T-helper 2 cell treated with Interferon-gamma antibody and Interleukin-4, amounts not matched to agents 5 μg/mL and 100 μg/mL, for 36 hours (primary cell): ENCODE measurements at places on chromosomes 7 and 10.

GRCh38 chr10:93775356-93775755, 17.6 kb downstream of the LGI1 start:
- DNase-seq = no peak

- no peak for DNase-seq
These were observed 30.1 kb downstream of the PDZD8 start for GRCh38 chr10:117345143-117345542.

DNA sequence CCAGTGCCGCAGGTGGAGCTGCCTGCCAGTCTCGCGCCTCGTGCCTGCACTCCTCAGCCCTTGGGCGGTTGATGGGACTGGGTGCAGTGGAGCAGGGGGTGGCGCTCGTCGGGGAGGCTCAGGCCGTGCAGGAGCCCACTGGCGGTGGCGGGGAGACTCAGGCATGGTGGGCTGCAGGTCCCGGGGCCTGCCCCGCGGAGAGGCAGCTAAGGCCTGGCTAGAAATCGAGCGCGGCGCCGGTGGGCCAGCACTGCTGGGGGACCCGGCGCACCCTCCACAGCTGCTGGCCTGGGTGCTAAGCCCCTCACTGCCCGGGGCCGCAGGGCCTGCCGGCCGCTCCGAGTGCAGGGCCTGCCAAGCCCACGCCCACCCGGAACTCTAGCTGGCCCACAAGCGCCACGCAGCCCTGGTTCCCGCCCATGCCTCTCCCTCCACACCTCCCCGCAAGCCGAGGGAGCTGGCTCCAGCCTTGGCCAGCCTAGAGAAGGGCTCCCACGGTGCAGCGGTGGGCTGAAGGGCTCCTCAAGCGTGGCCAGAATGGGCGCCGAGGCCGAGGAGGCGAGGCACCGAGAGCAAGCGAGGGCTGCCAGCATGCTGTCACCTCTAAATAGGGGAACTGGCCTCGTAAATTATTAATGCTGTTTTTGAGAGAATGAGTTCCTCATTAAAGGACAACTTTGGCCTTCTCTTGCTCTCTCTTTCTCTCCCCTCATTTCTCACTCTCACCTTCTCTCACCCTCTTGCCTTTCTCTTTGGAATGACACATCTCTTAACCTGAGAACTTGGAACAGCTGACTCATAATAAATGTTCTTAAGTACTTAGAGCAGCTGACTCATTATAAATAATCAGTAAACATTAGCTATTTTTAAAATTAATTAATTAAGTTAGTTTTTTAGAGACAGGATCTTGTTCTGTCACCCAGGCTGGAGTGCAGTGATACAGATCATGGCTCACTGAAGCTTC, 4.9 kb downstream of the ACADSB start:
- no peak for DNase-seq

DNA sequence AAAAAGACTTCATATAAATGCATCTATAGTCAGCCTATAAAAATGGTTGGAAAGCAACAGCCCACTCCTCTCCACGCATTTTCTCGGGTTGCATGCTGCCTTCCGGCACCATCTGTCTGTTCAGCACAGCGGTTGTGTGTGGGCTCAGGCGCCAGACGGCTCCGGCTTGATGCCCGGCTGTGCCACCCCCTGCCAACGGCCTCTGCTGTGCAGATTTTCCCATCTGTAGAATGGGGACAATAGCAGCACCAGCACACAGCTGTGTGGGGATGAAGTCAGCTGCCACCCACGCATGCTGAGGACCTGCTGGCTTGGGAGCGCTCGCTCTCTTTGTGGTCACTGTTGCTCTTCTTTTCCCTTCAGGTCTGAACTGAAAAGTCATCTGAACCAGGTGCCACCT, 19.5 kb downstream of the PRKAG2 start:
- no peak for DNase-seq

GRCh38 chr10:56351909-56352630, 9.0 kb downstream of the ZWINT start:
- DNase-seq = no peak

DNA sequence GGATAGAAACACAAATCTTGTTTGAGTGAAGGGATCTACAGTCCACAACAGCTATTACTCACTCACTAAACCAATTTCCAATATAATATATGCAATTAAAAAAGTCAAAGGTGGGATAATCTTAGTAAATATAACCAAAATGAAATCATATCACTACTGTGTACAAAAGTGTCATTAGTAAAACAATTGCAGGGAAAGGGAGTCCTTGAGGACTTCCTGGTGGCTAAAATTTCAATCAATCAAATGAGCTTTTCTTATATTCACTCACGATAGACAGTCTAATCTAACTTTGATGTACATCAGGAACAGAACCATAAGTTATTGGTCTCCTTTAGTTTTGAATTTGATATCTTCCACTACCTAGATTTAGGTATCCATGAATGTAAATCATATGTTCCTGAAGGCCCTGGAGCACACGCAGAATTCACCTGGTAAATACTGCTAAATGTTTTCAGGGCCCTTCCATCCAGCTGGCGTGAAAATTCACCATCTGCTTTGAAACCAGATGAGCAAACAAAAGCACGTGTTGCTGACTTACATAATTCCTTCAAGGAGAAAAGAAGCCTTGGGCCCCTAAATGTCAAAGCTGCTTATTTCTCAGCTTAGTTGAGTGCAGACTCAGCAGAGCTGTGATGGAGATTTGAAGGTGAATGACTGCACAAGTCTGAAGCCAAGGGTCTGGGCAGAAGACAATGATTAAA, 159.3 kb upstream of the TMEM196 start:
- DNase-seq = no peak

- DNase-seq = no peak
These were observed 19.1 kb downstream of the ABLIM1 start for GRCh38 chr10:114638821-114639625.

GRCh38 chr10:67079126-67079525, 153.3 kb downstream of the LRRTM3 start:
- no peak for DNase-seq

- no peak for DNase-seq
These were observed 30.1 kb upstream of the PTPRN2 start for GRCh38 chr7:158617737-158618128.

- no peak for DNase-seq
These were observed 47.1 kb downstream of the NT5C2 start for GRCh38 chr10:103145860-103146466.

DNA sequence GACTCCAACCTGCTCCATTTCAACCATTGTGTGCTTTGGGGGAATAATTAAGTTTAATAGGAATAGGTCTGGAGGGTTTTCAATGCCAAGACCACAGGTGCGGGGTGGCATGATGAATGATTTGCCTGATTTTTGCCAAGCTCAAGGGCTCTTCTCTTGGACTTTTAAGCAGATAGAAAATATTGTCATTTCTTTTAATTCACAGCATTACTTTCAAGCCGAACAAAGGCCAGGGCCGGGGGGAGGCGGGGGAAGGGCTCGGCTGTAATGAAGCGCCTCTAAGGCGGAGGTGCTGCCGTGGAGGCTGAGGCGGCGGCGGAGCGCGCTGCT, 6.5 kb downstream of the PTF1A start:
- DNase-seq = no peak

DNA sequence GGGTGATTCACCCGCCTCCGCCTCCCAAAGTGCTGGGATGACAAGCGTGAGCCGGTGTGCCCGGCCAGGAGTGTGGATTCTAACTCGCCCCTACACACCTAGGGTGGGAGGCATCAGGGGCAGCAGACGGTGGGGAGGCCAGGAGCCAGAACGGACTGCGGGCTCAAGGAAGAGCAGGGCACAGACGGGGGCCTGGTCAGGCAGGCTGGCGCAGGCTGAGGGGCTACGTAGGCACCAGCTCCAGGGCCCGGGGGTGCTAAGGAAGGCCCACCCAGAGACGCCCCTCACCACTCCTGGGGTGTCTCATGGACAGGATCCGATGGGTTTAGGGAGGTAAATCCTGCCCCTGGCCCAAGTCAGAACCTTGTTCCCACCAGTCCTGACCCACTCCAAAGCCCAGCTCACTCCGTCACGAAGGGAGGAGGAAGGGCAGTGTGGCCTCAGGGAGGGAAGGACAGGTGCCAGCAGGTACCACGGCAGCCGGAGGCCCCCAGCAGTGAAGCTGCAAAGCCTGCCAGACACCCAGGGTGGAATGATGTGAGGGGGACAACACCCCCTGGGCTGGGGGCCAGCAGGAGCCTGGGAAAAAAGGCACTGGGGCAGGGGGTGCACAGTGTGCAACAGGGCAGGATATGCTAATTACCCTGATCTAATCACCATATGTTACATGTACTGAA, 251.4 kb downstream of the MAD1L1 start:
- DNase-seq = no peak

GRCh38 chr7:159155410-159155809, 10.7 kb upstream of the VIPR2 start:
- DNase-seq = no peak

GRCh38 chr7:143892527-143893300, 9.3 kb downstream of the TCAF1 start:
- DNase-seq = no peak

GRCh38 chr10:121243609-121244241, 354.5 kb downstream of the FGFR2 start:
- no peak for DNase-seq

DNA sequence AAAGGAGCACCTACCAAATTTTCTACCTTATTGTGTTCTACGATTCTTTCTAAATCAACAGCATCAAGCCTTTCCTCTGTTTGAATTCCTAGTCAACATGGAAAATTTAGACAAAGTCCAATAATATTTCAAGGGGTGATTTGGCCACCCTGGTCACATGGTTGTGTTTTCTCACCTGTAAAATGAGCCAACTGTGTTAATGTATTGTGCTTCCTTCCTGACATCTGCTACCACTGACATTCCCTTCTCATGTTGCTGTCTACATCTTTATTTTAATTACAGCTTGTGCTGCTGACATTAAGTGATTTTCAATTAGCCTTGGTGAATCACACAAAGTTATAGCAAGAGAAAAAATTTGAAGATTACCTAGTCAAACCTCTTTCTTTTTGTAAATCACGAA, 83.0 kb upstream of the NPSR1 start:
- no peak for DNase-seq

DNA sequence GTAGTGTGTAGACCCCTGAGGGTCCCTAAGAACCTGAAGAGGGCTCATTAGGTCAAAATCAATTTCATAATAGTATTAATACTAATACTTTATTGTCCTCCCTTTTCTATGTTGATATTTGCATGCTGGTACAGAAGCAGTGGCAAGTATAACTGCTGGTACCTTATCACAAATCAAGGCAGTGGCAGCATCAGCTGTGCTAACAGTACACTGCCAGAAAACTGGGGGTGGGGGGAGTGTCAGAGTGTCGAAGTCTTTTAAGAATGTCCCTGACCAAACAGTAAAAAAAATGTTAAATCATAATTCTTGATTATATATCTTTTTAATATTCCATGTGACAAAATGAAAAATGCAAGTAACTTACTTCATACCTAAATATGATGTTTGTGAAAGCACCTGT, 716.9 kb downstream of the MAGI2 start:
- DNase-seq = no peak

- no peak for DNase-seq
These were observed 138.3 kb upstream of the ADCY1 start for GRCh38 chr7:45435846-45436245.

- peak; percentile 75 for DNase-seq
These were observed 95.4 kb downstream of the ELMO1 start for GRCh38 chr7:37352974-37353948.

DNA sequence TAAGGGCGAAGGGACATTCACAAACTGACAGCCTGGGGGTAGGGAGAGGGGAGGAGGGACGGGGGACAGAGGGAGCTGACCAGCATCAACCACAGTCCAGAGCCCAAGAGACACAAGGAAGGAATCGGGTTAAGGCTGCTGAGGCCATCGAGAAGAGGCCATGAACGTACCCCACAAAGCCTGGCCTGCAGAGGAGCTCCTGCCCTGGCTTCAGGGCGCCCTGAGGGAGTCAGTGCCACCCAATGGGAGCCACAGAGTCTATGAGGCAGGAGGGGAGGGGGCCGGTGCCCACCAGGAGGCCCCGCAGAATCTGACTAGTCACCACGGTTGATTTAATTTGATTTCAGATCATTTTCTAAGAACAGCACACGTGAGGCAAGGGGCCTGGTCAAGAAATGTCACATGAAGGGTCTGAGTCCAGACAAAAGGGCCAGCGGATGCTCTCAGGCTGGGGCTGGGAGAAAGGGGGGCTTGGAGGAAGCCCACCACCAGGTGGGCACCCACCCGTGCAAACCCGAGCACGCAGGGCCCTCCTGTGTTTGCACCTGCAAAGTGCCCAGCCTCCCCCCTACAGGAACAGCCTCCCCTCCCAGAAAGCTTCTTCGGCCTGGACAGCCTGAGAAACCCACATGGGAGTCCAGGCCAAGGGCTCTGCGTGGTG, 40.4 kb downstream of the CAMK2B start:
- DNase-seq = no peak

DNA sequence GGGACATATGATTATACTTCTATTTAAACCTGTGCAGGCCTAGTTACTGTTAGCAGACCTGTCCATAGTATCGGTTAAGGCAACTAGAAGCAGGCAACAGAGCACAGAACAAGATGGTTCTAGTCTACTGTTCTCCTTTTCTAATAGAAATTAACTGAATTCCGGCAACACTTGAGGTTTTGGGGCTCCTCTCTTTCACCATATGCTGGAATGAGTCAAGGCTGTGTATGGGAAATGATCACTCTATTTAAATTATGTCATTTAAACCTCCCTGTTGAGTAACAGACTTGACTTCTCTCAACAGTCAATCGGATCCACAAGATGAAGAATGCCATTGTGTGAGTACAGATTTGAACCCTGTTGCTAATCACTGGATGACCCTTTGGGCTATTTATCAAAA, 6.2 kb upstream of the OTUD1 start:
- DNase-seq = no peak

DNA sequence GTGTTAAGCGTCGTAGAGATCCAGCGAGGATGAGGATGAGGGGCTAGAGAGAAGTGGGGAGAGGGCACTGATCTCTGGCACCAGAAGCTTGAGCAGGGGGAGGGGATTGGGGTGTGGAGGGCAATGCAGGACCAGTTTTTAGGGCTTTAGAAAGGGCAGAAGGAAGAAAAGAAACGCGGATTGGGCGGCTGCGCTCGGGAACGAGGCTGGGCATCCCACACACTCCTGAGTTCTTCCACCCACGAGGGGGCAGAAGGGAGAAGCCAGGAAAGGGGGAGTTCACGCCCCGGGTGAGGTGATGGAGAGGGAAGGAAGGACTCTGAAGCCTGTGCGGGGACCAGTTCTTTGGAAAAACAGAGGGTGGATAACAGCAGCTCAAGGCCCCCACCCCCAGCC, 6.1 kb upstream of the VGF start:
- no peak for DNase-seq
